ENCODE measurements at places on chromosomes 4 and X.

DNA sequence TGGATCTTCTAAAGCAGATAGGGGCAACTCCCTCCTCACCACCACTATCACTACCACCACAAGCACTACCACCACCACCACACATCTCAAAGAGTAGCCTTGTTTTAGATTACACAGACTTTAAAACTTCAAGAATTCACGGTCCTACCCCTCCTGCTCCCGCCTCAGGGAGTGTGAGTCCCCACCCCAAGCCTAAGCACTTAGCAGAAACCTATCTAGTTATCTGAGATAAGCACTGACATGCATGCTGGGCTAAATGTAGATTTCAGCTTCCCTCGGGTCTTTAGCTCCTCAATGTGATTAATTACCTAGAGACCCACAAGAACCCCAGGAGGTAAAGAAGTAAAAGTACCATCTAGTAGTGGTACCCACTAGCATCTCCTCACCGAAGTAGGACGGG is 775 bp downstream of the AMOT start:
- DNase-seq = peak; percentile 8

GRCh38 chrX:63930140-63930539 is 145.1 kb upstream of the ARHGEF9 start:
- DNase-seq = no peak

DNA sequence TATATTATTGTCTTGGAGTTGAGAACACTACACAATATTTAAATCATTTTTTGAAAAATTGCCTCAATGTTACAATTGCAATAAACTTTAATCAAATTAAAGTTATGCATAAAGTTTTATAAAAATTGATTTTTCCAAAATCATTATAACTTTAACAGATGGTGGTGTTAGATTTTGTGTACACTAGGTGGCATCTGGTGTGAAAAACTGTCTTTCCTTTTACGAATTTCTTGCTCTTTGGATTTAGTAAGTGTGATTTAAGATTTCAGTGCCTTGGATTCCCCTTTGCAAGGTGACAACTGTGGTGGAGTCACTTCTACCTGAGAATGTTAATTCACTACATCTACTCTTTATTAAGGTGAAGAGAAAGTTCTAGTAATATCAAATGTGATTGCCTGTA is 91.6 kb downstream of the AREG start:
- no peak for DNase-seq

GRCh38 chr4:845233-845835 is 19.4 kb upstream of the CPLX1 start:
- DNase-seq = no peak

DNA sequence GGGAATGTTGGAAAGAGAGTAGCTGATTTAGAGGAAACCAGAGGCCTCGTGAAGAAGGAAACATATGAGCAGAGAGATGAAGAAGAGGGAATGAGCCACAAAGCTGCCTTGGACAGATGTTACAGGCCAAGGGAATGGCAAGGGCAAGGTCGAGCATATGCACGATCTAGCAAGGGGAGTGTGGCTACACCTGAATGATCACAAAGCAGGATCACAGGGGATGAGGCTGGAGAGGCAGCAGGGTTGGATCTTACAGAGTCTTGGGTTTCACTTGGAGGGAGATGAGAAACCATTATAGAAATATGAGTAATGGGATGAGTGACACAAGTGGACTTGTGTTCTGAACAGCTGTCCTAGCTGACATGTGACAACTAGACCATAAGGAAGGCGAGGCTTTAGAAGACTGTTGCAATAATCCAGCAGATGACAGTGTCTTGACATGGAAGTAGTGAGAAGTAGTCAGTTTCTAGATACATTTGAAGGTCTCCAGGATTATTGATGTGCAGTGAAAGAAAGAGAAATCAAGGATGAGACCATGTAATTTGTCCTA is 58.7 kb downstream of the RASGEF1B start:
- DNase-seq = no peak

GRCh38 chrX:46279214-46279924 is 265.9 kb downstream of the ZNF674 start:
- DNase-seq = no peak

- DNase-seq = no peak
Measured at GRCh38 chr4:182741914-182742313, 175.3 kb downstream of the DCTD start.

DNA sequence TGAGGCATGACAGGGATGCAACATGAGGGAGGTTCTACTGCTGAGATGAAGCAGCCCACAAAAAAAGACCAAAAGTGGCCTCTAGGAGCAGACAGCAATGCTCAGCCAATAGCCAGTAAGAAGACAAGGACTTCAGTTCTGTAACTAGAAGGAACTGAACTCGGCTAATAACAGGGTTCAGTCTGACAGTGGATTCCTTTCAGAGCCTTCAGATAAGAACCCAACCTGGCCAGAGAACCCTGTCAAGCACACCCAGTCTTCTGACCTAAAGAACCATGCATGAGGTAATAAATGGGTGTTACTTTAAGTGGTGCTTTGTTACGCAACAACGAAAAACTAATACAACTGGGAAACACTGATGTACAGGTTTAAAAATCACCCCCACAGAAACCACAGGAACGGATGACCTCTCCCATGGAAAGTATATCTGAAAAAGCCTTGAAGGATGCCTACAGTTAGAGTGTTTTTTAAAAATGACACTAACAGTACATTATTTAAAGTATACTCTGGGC is 94.6 kb downstream of the PAPSS1 start:
- no peak for DNase-seq

GRCh38 chrX:10217198-10217597 is 60.4 kb downstream of the CLCN4 start:
- DNase-seq = no peak

DNA sequence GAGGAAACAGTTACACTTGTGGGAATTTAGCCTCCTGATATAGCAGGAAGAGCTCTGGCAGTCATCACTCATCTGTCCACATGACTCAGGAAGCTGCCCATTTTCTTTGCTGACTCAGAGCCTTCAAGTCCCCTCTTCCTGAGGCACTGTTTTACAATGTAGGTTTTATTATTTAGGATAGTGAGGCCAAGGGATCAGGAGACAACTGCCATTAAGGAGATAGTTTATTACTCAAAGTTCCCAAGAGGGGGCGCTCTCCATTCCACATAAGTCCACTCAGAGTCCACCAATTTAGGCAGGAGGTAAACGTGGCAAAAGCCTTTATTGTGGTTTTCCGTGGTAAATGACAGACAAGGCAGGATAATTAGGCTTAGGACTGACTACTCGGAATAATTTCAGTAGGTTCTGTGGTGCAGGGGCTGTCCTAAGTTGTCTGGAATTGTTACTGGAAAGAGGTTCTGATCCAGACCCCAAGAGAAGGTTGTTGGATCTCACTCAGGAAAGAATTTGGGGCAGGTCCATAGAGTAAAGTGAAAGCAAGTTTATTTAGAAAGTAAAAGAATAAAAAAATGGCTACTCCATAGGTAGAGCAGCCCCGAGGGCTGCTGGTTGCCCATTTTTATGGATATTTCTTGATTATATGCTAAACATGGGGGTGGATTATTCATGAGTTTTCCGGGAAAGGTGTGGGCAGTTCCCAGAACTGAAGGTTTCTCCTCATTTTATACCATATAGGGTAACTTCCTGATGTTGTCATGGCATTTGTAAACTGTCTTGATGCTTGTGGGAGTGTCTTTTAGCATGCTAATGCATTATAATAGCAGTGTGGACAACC is 96.0 kb upstream of the RAB40AL start:
- DNase-seq = no peak

DNA sequence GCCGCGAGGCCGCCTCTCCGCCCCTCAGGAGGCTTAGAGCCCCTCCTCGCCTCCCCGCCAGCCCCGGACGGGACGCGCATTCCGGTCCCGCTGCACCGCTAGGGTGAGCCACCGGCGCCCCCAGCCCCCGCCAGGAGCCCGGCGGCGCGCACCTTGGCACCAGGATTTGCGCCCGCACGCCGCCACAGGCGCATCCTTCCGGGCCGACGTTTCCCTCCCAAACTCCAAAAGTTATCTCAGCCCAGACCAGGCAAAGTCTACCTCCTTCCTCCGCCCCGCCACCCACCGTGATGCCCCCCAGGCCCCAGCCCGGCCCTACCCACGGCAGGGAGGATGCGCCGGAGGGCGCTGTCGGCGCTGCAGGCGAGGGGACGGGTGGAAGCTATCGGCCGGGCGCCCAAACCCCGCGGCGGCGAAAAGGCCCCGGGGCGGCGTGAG is 538 bp downstream of the SCML2 start:
- DNase-seq = no peak

DNA sequence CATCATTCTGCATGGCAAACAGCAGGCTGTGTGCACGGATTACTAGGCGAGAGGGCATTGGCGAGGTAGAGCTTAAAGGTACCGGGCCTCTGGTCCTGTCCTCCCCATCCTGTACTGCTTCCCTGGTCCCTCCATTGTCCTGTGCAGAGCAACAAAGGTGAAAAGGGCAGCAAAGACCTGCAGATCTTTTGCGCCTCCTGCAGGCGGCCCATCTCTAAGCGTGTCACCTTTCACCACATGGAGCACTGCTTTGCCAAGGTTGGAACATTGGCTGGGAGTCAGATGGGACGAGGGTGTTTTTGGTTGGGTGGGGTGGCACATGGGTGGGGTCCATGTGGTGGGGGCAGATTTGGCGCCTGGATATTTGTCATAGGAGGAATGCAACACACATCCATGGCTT is 64.7 kb upstream of the UXT start:
- DNase-seq = no peak

DNA sequence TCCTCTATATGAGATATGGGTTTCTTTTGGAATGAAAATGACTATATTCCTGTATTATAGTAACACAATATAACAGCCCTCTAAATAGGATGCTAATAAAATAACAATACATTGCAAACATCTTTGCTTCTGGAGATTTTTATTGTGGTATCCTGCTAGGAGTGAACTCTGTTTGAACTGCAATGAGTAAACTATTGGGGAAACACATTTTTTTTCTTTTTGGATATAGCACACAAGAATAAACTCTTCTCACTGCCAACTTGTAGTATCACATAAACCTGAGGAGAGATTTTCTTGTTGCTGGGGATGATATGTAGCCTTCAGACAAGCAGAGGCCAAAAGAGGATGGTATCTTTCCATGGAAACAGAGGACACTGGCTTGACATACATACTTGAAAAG is 238.2 kb downstream of the C4orf33 start:
- no peak for DNase-seq

DNA sequence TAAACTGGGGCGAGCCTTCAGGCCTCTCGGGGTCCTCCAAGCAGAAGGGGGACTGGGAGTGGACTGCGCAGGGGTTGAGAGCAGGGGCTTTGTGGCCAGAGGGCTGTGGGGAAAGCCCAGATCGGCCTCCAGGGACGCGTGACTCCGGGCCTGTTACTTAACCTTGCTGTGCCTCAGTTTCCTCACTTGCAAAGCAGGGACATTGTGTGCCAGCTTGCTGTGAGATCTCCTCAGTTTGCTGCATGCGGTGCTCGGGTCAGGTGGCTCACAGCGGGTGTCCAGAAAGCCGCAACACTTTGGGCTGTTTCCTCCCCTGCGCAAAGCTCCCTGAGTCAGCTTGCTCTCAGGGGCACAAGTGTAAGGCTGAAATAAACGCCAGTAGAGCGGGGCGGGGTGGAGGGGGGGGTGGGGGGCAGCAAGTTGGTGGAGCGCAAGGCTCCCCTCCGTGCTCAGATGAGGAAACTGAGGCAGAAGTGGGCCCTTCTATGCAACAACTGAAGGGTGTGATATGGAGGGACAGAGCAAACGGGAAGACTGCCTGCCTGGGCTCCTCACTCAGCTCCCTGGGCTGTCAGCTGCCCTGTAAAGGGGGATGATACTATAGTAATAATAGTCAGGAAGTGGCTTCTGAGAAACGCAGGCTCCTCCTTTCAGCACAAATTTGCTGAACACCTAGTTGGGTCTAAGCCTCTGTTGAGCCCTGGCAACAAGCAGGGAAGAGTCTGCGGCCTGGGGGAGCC is 101.0 kb downstream of the HMX1 start:
- DNase-seq = no peak

DNA sequence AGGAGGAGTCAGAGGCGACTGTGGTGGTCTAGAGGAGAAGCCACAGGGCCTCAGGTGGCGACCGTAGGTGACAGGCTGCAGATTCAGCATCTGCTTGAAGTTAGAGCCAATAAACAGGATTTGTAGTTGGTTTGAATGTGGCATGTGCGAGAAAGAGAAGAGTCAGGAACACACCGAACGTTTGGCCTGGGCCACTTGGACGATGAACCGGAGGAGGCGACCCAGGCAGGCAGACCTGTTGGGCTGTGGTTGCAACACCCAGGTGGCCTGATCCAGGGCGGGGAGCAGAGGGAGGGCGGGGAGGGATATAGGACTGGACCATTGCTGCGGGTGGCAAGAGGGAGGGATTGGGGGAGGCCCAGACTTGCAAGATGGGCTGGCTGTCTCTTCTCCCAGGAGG is 10.0 kb upstream of the PSAPL1 start:
- no peak for DNase-seq

GRCh38 chr4:120714417-120715010 is 208.0 kb downstream of the PRDM5 start:
- DNase-seq = no peak

DNA sequence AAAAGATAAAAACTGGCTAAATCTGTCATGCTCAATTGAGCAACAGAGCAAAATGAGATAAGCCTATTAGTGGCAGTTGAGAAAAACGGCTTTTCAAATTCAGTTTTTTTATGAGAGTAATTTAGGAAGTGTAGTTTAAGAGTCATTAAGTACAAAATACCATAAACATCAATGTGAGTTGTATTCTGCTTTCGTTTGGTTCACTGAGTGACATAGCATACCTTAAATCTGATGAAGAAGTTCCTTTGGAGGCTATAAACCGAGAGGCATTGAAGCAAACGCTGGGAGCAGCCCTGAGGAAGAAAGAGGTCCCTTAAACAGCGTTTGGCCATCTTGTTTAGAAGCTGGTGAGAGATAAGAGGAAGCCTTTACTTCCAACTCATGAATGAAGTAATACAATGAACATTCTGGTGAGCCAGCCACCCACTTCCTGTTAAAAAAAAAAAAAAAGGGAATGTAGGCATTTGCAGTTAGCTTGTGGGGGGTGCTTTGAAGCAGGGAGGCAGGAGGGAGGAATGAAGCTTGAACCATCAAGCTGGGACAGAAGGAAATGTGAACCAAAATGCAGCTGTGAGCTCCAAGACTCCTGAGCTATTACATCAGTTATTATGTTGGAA is 132.3 kb downstream of the ZNF330 start:
- DNase-seq = no peak

- peak; percentile 93 for DNase-seq
Measured at GRCh38 chr4:133148690-133149363, at the start of gene PCDH10. PCDH10 (plus strand) TSS chr4:133149294; CDS start chr4:133150141, 847 bp downstream.

- peak; percentile 2 for DNase-seq
Measured at GRCh38 chrX:53357799-53358530, 64.5 kb downstream of the SMC1A start.
